ENCODE measurements at places on chromosomes 13 and 19.
A peak's percentile ranks its signal among the peaks of the same experiment; 100 is the strongest.

- DNase-seq = no peak
Observed at GRCh38 chr13:25674371-25674770, 302.6 kb downstream of the ATP8A2 start.

DNA sequence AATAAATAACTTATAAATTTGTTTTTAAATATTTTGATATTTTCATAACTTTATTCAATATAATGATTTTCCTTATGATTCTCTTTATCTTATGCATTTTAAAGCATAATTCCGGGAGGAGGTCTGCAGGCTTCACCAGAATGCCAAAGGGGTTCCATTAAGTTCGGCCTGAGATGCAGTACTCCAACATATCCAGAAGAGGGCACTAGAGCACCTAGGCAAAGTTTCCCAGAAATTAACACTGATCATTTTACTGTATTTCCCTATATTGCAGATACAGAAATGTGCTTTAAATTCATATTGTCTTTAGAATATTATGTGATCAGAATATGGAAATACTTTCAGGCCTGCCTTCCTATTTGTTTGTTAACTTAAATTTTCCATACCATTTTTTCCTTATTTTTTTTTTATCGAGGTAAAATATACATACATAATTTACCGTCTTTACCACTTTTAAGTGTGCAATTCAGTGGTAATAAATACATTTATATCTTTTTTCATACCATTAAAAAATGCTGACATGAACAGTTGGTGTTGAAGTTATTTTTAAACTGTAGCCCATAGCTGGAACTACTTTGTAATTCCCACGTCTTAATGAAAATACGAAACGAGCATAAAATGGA lies 58.9 kb upstream of the TM9SF2 start:
- peak; percentile 69 for DNase-seq

- DNase-seq = no peak
Observed at GRCh38 chr13:42388326-42388725, 116.4 kb downstream of the AKAP11 start.

GRCh38 chr19:19217099-19217498 lies 5.3 kb downstream of the NCAN start:
- peak; percentile 49 for DNase-seq

- no peak for DNase-seq
Observed at GRCh38 chr13:31011901-31012654, 79.6 kb downstream of the TEX26 start.

- DNase-seq = no peak
Observed at GRCh38 chr13:79904581-79904980, 423.6 kb downstream of the NDFIP2 start.

GRCh38 chr19:51339313-51339686 lies 2.6 kb downstream of the VSIG10L start:
- DNase-seq = no peak

- DNase-seq = peak; percentile 43
Observed at GRCh38 chr13:49635599-49636433, 7.5 kb downstream of the ARL11 start.

DNA sequence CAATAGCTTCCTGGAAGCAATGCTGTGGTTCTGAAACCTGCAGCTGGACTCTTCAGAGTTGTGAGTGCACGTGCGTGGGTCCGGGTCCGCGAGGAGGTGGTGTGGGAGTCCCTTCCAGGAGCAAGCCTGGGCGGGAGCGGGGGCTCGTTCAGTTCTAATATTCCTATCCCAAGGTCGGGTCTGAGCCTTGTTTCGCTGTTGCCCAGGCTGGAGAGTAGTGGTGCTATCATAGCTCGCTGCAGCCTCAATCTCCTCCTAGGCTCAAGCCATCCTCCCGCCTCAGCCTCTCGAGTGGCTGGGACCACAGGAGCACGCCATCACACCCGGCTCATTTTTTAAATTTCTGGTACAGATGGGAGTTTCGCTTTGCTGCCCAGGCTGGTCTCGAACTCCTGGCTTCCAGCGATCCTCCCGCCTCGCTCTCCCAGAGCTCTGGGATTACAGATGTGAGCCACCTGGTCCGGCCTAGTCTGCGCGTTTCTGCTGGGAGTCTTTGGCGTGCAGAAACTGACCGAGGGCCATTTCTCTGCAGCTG lies 625 bp downstream of the ZFP82 start:
- DNase-seq = no peak

- no peak for DNase-seq
Observed at GRCh38 chr19:30062907-30063649, 121.0 kb downstream of the URI1 start.

- DNase-seq = no peak
Observed at GRCh38 chr13:28357247-28357825, 137.6 kb downstream of the FLT1 start.

GRCh38 chr19:1046836-1047695 lies 7.2 kb downstream of the ABCA7 start:
- DNase-seq = no peak

DNA sequence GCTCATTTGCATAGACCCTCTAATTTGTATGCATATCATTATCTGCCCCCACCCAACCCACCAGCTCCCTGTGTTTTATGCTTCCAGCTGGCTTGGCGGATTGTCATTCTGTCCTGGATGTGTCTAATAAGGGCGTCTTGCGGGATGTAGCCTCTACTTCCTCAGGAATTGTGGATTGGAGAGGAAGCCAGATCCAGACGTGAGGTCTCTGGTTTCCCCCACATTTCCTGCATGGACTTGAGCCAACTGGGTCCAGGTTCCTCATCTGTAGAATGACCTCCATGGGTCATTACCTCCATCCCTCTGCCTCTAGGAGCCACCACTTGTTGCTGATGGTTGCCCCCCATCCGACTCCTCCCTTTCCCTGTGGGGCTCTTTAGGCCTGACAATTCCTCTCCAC lies 7.3 kb downstream of the TNFSF14 start:
- DNase-seq = no peak

GRCh38 chr19:34597596-34597995 lies 79.4 kb downstream of the SCGB2B2 start:
- DNase-seq = no peak

GRCh38 chr19:28881616-28882015 lies 331.3 kb downstream of the UQCRFS1 start:
- DNase-seq = no peak

- no peak for DNase-seq
Observed at GRCh38 chr19:42345191-42345812, 19.9 kb downstream of the MEGF8 start.

- no peak for DNase-seq
Observed at GRCh38 chr13:71912524-71912923, 45.5 kb upstream of the DACH1 start.

- no peak for DNase-seq
Observed at GRCh38 chr13:51093574-51093973, 17.5 kb downstream of the C13orf42 start.

GRCh38 chr19:31164791-31165251 lies 184.4 kb downstream of the TSHZ3 start:
- DNase-seq = no peak

DNA sequence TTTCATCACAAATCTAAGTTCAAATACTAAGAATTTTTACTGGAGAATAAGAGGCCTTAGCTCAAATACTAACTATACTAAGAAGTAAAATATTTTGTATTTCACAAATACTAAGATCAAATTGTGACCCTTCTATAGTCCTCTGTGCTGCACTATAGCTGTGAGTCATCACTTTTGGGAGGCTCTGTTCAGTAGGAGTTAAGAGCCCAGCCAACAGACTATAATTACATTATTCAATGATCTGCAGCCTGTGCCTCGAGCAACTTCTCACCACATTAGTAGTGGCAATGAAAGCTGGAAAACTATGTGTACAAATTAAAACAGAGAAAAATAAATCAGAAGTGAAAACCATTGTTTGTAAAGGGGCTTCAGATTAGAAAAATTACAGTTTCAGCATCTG lies 147.3 kb upstream of the GPC6 start:
- no peak for DNase-seq

GRCh38 chr19:49861107-49861506 lies 6.3 kb downstream of the PNKP start:
- DNase-seq = no peak

DNA sequence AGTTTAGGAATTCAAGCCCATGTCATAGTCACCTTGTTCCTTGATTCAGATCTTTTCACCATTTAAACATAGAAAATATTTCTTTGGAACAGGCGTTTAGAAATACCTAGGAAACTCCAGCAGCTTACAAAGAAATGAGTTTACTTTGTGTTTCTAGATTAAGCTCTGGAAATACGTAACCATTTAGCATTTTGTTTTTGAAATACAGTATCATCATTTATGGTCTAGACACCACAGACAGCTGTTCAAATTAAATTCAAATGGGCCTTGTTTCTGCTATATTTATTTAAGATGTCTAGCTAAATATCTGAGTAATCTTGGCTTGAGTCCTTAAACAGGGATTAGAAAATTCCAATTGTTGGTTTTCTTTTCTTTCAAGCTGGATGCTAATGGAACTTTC lies 228.5 kb downstream of the NDFIP2 start:
- DNase-seq = no peak

DNA sequence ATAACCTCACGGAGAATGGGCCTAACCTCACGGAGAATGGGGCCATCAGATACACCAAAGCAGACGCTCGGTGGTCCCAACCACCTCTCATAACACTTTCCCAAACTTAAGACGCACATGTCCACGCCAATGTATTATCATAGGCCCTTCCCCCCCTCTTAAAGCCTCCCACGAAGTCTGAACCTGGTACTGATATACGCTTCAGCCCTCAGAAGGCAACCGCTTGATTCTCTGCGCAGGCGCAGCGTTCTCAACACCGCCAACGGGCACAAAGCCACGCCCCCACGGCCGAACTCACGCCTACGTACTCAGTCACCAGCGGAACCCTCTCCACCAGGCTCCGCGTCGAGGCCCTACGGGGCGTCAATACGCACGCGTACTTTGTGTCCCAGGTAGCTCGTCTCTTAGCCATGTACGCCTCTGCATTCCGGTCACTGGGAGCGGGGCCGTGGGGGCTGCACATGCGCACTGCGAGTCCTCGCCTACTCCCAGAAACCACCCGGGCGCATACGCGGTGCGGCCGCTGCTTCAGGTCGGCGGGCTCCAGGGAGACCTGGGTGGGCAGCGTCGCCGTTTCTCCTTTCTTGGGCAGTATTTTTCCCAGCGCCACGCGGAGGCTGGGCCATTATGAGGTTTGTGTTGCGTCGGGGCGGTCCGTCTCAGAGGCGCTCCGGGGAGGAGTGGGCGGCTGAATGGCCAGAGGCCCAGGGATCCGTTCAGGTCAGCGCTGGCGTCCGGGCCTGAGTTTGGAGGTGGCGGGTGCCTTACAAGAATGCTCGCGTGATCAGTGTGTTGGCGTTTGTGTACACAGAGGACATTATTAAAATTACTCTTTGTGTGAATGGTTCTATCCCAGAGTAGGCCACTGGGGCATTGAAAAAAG lies 25.3 kb downstream of the ZNF582 start:
- peak; percentile 95 for DNase-seq

DNA sequence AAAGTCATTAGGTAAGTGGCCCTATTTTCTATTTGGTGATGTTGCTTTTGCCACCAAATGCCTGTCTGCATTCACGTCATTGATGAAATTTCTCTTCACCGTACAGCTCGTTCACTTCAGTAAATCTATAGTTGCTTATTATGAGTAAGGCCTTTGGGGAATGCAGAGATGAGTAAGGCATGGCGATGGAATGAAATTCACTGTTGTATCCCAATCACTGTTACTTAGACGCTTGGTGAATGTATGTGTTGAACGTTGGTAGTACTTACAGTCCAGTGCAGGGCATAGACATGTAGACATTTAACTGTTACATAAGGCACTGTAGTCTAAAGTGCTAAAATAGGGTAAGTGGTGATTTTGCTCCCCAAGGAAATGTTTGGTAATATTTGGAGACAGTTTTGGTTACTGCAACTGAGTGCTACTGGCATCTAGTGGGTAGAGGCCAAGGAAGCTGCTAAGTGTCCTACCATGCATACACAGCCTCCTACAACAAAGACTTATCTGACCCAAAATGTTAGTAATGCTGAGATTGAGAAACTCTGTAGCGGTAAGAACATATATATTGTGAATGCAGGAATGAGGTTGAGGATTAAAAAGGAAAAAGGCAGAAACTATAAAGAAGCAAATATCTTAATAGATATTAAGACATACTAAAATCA lies 5.8 kb downstream of the AKAP11 start:
- DNase-seq = no peak
